ENCODE measurements at places on chromosomes 16 and 17.

GRCh38 chr16:8788578-8789172 lies 8.8 kb downstream of the TMEM186 start:
- no peak for DNase-seq

GRCh38 chr16:24851700-24852099 lies 5.9 kb downstream of the SLC5A11 start:
- no peak for DNase-seq

DNA sequence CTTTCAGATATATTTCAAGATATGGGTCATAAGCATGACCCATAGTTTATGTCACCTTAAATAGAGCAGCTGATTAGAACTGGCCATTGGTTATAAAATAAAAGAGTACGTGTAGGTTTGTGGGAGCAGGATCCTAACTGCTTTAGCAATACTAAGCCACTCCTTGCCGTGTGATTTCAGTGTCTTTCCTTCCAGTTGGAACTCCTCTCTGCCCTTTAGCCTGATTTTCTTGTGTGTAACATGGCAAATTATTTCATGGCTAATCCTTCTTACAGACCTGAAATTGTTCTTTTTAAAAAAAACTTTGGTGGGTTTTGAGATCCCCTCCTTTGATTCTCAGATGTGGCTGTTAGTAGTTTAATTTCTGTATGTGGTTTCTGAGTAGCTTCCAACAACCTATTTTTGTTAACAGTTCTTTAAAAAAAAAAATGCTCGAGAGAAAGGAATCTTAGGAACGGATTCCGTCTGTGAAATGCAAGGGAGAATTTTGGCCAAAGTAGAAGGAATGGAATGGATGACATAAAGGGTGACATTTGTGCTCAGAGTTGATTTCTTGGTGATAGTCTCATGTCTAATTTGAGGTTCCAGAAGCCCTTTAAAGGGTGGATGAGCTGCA lies 39.9 kb downstream of the DHRS7B start:
- no peak for DNase-seq

DNA sequence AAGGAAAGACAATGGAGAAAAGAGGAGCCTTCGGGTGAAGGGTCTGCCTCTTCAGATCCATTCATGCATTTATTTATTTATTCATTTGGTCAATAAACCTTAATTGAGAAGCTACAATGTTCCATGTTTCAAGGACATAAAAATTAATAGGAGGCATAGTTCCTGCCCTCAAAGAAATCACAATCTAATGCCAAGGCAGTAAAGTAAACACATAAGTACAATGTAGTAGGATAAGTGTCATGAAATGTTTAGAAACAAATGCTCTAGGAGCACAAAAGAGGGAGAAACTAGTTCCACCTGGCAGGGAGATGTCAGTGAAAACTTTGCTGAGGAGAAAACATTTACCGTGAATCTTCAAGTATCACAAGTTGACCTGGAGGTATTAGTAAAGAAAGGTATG lies 103.5 kb upstream of the NOG start:
- no peak for DNase-seq

DNA sequence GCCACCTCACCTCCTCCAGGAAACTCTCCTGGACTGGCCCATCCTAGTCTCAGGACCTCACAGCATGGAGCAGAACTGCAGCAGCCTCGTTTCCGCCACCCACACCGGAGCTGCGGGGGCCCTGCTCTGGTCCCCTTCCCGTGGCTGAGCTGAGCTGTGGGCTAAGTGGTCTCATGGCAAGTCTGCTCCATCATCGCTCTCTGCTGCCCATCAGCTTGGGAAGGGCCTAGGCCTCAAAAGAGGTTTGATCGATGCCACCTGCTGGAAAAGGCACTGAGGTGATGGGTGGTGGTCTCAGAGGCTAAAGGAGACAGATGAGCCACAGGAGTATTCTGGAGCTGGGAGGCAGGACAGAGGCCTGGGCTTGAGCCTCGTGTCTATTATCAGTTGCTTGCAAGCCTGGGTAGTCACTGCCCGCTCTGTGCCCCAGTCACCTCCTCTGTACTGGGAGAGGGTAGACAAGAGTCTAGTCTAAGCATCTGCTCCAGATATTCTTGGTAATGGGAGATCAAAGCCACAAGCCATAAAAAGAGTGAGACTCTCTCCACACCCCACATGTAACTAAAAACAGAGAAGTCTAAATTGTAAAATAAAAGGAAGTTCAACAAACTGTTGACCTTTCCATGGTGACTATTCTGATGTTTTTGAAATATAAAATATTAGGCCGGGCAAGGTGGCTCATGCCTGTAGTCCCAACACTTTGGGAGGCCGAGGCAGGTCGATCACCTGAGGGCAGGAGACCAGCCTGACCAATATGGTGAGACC lies 1.6 kb downstream of the ITGAE start:
- DNase-seq = no peak

GRCh38 chr17:42518755-42519545 lies 17.1 kb upstream of the NAGLU start:
- DNase-seq = no peak

GRCh38 chr16:57123974-57124674 lies 31.7 kb downstream of the CPNE2 start:
- no peak for DNase-seq

DNA sequence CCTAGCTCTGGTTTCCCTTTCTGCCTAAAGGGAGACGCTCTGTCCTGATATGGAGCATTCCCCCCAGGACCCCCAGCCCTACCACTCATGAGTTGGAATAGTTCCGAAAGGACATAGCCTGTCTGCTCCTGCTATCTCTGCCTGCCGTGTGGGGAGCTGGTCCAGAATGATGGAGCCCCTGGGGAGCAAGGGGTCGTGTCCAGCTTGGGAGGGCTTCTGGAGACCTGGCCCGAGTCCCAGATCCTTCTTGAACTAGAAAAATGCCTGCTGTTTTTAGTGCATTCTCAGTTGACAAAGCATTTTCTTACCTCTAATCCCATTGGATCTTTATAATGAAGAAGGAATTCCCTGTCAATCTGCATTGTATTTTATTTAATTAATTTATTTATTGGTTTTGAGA lies 9.1 kb upstream of the GRN start:
- no peak for DNase-seq

- no peak for DNase-seq
These were observed at the start of gene KLHL36 for GRCh38 chr16:84647828-84648594. TSS of gene KLHL36 (plus strand) at chr16:84648511. CDS start at chr16:84650868, 2,357 bp downstream.

GRCh38 chr16:49092704-49093103 lies 188.9 kb downstream of the CBLN1 start:
- DNase-seq = no peak

- no peak for DNase-seq
These were observed 58.3 kb downstream of the B9D1 start for GRCh38 chr17:19304209-19304608.

- DNase-seq = no peak
These were observed 66.9 kb upstream of the N4BP1 start for GRCh38 chr16:48676836-48677235.

DNA sequence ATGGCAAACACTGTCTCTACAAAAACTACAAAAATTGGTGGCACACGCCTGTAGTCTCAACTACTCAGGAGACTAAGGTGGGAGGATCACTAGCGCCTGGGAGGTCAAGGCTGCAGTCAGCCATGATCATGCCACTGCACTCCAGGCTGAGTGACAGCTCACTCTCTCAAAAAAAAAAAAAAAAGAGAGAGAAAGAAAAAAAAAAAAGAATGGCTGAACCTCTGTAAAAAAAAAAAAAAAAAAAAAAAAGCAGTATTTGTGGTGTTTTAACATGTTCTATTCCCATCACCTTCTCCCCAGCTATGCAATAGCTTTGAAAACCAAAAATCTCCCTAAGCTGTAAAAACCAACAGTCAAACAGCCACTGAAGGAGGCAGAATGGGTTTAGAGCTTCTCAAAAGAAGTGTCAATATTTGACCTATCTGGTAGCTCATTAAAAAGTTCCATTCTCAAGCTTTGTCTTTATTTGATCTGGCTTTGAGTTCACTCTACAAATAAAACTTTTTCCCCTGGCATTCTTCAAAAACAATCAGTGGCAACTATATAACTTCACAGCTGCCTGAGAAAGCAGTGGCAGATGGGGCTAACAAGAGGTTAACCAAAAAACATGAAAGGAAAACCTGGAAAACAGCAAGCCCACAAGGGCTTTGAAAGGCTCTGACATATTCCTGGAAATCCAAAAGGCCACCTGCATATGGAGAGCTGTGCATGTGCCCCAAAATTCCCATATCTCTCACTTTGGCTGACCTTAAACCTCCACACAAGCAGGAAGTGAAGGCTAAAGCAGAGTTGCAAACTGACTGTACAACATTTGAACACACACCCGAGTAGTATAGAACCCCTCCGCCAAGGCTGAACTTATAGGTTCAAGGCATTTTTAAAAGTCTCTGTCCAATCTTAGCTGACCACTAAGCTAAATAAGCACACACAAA lies 36.0 kb downstream of the USP32 start:
- no peak for DNase-seq

- no peak for DNase-seq
These were observed 58.3 kb upstream of the ZC3H18 start for GRCh38 chr16:88511906-88512305.

DNA sequence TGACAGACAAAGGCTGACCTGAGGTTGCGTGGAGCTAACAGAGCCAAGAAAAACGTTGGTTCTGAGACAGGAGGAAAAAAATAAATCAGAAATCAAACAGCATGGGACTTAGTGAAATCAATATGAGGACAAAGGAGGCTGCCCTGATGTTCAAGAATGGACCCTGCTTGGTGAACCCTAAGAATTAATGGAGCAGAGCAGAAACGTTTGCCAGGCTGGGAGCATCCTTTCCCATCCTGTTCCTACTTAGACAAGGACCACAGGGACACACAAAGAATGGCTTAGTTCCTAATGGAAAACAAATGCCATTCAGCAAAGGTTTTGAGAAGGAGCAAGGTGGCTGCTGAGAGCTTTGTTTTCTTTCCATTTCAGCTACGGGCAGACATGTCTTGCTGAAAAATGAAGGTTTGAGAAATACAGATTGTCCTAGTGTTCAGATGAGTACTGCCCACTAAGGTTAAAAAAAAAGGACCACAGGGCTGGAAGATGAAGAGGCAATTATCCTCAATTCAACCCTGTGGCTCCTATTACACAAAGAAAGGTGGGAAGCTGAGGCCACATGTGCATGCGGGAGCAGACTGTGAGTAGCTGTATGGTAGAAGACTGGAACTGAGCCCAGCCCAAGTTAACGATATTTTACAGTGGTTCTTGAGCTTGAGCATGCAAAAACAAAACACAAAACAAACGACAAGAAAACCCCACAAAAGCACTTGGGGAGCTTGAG lies 230.1 kb downstream of the SLC39A11 start:
- peak; percentile 10 for DNase-seq

- DNase-seq = no peak
These were observed 611 bp upstream of the ANKRD40 start for GRCh38 chr17:50708050-50709000.

GRCh38 chr16:55815320-55815719 lies 17.6 kb downstream of the CES1 start:
- no peak for DNase-seq

DNA sequence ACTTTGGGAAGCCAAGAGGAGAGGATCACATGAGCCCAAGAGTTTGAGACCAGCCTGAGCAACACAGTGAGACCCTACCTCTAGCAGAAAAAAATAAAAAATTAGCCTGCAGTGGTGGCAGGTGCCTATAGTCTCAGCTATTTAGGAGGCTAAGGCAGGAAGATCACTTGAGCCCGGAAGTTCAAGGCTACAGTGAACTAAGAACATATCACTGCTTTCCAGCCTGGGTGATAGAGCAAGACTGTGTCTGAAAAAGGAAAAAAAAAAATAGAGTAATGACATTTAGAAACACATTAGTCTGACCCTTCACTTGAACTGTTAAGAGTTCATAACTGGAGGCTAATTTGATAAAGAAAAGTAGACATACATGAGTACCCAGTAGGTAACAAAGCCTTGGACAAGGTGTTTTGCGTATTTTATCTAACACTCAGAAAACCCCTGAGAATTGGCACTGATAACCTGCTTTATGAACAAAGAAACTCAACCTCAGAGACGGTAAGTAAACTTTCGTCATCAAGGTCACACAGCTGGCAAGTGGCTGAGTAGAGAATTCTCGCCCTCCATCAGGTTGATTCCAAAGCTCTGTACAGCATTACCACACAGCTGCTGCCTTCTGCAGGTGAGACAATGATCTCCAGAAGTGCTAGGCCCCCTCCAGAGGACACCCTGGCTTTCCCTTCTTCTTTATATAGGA lies 101.1 kb downstream of the SMG6 start:
- no peak for DNase-seq

DNA sequence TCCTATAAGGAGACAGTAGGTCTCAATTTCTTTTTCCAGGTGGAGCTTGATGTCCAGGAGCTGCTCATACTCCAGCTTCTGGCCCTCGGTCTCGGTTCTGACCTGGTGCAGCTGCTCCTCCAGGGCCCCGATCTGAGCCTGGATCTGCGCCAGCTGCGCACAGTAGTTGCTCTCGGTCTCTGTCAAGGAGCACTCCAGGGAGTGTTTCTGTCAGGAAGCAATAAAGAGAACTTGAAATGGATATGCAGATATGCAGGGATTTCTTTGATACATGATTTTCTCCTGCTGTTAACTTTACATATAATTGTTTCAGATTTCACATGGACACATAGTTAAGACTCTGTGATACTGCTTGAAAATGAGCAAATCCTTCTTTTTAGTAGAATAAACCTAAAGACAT lies 4.7 kb downstream of the KRT25 start:
- no peak for DNase-seq

GRCh38 chr16:2778630-2778958 lies 1.5 kb upstream of the ELOB start:
- DNase-seq = no peak

DNA sequence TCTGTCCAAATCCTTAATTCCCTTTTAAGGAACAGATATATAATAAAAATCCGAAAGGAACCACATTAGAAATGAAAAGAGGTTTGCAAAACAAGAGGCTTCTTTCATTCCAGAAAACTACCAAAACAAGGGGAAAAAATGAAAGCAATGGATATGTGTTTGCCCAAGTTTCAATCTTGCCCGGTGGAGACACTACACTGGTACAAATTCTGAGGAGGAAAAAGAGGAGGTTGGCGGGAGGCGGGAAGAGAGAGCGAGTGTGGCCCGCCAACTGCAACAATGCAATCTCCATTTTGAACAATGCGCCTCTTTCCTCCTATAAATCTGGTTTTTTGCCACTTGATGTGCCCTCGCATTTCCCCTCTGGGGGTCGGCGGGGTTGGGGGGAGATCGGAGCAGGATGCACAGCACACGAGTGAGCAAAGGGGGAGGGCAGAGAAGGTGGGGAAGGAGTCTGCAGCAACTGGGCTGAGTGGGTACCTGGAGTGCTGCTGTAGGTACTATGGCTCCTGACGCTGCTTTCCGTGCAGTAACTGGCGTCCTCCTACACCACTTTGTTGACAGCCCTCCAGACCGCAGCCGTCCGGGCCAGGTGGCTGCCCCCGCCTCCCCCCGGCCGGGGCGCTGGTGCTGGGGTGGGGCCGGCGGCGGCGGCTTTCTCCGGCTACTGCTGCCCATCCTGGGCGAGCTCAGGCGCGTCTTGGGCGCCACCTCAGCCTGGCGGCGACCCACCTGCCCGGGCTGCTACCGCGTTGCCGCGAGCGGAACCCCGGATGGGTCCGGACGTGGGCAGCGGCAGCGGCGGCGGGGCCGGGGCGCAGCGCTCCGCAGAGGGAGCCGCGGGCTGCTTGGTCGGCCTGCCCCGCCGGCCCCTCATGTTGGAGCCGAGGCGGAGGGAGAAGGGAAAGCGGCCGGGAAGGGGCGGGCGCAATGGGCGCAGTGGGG lies 93.8 kb upstream of the PLEKHM1 start:
- DNase-seq = no peak

GRCh38 chr16:26335236-26335853 lies 643.6 kb downstream of the HS3ST4 start:
- no peak for DNase-seq

Measured in NCI-H1417 treated with DMSO at 0.1 percent for 48 hours (cell line).